NCI-H524 treated with DMSO at 0.1 percent for 48 hours (cell line): ENCODE measurements at places on chromosomes 5 and 9.

DNA sequence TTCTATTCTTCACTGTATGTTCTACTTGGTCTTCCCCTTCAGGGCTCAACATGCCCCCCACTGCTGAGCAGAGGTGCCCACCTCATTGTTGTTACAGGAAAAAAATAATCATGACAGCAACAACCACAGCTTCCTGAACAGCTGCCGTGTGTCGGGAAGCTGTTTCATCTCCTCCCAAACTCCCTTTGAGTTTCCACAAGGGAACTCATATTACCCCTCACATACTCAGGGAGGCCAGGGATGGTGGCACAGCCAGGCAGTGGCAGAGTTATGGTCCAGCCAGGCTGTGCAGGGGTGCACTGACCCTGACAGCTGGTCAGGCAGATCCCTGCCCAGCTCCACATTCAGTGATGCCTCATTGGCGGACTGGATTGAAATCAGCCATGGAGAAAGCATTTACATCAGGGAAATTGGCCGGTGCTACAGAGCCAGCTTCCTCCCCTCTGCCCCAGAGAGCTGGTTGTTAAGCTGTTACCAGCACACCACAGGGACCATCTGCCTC, 37.3 kb downstream of the SARDH start:
- no peak for DNase-seq

GRCh38 chr5:102764381-102765004, 9.4 kb downstream of the PAM start:
- no peak for DNase-seq

DNA sequence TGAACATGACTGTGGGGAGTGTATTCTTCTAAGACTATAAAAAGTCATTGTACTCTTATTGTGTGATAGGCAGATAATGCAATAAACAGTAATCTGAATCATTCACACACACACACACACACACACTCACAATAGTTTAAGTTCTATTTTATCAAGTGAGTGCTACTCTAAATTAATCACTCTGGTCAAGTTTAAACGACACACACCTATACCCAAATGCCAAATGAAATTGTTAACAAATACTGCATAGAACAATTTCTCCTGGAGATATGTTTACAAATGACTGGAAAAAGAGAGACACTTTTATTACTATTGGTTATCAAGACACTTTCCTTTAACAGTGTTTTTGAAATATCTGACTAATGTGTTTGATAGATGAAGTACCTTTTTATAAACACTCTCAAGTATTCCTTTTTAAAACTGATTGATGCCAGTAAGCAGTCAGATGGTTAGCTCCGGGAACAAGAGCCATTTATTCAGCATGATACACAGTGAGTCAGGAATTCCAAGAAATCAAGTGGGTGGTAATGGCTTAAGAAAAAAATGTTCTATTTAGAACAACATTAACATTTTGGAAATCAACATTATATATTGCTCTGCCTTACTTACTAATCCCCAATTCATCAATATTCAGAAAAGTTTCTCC, 521.6 kb upstream of the ST8SIA4 start:
- no peak for DNase-seq

DNA sequence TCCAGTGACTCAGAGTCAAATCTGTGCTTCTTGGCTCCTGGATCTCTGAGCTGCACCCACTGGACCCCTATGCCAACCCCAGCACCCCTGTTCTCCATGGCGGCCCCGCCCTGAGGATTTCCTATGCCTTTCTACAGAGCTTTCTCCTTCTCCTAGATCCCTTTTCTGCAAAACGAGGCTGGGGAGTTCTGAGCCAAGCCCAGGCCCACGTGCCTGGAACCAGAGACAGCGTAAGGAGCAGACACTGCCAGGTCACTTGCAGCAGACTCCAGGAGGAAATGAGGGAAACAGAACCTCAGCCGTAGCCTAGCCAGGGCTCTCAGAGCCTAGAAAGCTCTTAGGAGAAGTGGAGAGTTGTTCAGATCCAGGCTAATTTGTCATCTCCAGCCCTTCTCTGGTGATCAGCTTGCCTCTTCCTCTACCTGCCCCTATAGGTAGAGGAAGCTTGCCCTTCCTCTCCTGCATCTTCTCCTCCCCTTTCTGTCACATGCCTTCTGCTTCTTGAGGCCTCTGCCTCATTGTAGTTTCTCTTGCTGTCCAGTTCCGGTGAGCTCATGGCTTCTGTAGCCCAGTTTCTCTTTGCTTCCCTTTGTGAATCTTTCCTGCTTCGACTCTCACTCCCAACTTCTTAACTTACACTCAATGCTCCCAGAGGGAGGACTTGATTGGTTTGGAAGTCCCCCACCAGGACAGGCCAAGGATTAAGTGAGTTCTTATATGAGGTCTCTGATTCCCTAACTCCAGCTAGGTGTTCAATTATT, 163.4 kb downstream of the RGS3 start:
- DNase-seq, result no peak

GRCh38 chr9:89522261-89522958, 24.5 kb upstream of the SEMA4D start:
- DNase-seq, result no peak

- no peak for DNase-seq
Measured at GRCh38 chr9:5043381-5043780, 58.3 kb downstream of the JAK2 start.

- no peak for DNase-seq
Measured at GRCh38 chr5:38697013-38697412, 140.6 kb upstream of the LIFR start.

DNA sequence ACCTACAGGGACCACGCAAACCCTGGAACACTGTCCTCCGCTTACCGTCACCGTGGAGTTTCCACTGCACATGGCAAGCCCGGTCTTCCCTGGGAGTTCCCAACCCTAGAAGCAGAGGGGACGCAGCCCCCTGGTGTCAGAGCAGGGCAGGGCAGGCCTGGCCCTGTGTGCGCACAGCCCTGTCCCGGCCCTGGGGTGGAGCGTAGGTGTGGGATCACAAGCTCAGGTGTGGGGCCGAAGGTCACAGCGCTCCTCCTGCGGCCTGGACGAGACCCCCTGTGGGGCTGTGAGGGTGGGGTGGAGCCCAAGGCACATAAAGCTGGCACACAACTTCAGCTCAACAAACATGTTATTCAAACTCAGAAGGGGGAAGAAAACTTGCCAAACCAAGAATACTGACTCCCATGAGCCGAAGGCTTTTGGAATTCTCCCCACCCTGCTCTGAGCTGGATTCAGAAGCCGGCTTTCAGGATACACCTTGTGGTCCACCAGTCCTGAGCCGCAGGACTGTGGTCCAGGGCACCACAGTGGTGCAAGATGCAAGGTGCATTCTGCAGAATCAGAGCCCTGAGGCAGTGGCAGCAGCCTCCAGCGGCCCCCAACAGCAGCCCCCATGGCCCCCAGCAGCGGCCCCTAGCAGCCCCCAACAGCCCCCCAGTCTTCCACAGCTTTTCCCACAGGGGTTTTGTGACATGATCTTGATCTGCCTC, 11.8 kb upstream of the EXOC3 start:
- DNase-seq, result no peak

DNA sequence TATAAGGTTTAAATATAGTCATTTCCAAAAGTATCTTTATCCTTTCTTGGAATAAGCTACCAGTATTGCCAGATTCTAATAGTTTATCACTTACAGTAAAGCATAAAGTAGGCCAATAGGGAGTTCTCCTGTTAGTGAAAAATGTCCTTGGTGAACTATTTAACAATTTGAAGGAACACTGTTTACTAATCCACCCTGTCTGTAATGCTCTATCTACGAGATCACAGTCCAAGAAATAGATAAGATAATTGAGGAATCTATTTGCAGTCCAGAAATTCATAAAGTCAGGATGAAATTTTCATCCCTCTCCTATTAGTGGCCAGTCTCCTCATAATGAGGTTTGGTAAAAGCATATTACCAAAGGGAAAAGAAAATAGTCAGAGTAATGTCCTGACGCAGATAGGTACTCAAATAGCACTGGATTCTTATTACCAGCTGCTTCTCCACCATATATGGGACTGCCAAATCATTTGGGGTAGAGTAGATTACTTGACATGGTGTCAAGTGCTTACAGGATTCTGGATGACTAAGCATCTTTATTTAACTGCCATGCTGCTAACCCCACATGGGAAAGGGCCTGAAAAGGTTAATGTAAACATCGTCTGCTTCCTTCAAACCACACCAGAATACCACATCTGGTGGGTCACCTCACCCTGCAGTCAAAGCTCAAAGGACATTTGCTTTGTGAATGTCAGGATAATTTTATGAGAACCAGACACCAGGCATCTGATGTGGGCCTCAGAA, 808.1 kb downstream of the EFNA5 start:
- DNase-seq, result peak; percentile 22

- no peak for DNase-seq
Measured at GRCh38 chr5:33594006-33594405, 153.2 kb downstream of the TARS1 start.

- no peak for DNase-seq
Measured at GRCh38 chr9:13719446-13719845, 440.0 kb upstream of the MPDZ start.

- no peak for DNase-seq
Measured at GRCh38 chr9:133948561-133949485, 43.3 kb downstream of the VAV2 start.

GRCh38 chr5:172746725-172747124, 24.3 kb downstream of the DUSP1 start:
- DNase-seq, result no peak

DNA sequence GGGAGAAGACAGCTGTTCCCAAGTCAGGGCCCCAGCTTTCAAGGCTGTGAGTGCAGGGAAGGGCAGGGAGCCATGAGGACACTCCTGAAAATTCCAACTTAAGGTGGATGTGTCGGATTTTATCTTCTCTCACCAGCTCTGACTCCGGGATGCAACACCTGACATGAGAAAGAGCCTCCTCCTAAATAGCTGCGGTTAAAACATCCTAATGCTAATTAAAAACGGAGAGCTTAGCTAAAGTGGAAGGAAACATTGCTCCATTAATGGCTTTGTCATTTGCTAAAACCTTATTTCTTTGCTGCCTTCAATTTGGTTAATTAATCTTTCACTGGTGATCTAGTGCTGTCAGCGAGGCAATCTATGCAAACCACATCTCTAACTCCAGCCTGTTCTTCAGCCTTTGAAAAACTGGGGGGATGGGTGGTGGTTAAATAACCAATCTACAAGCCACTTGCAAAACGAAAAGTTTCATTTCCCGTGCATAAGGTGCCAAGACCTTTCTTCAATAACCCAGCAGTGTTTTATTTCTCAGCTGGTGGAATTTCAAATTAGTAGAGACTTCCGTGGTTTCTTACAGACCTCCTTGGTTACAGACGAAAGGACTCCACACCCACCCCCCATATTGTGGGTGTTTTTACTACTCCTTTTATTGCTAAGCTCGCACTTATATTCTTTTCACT, 379.6 kb downstream of the MLLT3 start:
- no peak for DNase-seq

DNA sequence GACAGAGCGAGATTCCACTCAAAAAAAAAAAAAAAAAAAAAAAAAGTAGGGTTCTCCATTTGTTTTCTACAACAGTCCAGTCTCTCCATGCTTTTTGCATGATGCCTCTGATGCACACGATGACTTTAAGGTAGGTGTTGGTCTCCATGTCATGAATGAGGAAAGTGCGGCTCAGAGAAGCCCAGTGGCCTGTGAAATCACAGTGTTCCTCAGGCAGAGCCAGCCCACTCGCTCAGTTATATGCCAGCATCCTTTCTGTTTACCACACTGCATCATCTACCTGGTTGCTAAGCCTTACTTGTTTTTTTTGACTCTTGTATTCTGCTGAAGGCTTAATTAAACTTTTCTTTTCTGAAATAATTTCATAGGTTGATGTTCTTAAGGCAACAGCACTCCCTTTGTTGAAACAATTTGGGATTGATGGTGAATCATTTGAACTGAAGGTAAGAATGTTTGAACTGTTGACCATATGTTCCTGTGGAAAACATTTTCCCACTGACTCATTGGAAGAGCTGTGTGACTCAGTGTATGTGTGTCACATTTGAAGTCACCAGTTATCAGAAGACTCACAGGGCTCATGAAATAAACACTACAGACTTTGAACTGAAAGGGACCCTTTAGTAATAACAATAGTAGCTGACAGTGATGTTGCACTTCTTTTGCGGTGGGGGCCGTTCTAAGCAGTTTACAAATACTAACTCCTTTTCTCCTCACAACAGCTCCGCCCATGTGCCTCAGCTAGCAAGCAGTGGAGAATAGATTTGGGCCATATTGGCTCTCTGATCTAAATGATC, 40.2 kb downstream of the RCL1 start:
- DNase-seq, result no peak

DNA sequence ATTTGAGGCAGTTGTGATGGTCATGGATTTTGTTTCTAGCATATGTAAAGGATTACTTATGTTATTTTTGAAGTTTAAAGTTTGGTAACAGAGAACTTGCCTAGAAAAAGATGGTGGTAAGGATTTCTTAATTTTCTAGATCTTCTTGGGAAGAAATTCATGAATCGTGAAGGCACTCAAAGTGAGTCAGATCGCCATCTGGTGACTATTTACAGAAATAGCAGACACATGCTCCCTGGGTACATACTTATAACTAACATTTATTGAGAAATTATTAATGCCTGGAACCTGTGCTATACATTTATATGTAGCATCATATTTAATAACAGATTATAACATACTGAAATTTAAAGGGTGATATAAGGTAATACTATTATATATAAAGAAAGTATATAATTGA, 299.7 kb downstream of the IZUMO3 start:
- no peak for DNase-seq

GRCh38 chr9:111161015-111161415, 122.7 kb upstream of the LPAR1 start:
- no peak for DNase-seq

- no peak for DNase-seq
Measured at GRCh38 chr5:180494510-180495181, 467 bp downstream of the CNOT6 start.

GRCh38 chr5:110321117-110321516, 405.4 kb downstream of the TMEM232 start:
- DNase-seq, result no peak

- DNase-seq, result no peak
Measured at GRCh38 chr5:160133071-160133917, 14.0 kb upstream of the PWWP2A start.

GRCh38 chr9:13179257-13179656, 100.2 kb downstream of the MPDZ start:
- no peak for DNase-seq

- no peak for DNase-seq
Measured at GRCh38 chr5:115341745-115342144, 45.3 kb upstream of the CCDC112 start.

DNA sequence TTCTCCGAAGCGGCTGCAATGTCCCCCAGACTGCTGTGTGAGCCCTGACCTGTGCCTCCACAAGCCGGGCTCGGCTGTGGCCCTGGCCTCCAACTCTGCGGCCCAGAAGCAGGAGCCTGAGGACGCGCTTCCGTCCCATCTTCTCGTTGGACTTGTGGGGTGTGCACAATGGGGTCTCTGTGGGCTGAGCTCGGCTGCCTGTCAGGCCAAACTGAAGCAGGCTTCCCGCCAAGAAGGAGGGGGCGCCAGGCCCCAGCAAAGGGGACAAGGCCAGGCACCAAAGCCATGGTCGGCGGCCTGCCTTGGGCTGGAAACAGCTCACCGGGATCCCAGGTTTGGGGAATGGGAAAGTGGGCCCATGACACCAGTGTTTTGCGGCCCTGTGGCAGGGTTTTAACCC, 4.1 kb downstream of the NOTCH1 start:
- no peak for DNase-seq
